ENCODE measurements at places on chromosomes 7 and 10. TPM values are rescaled to one million over a fixed set of nuclear protein-coding genes. Genes with fewer than 3 reads are reported as not detected.

SCART1 gene
- 0.20 TPM for total RNA-seq

GBX1 gene
- total RNA-seq = not detected

GRCh38 chr10:516764-517163 is 172.7 kb downstream of the DIP2C start:
- DNase-seq = no peak

GRCh38 chr10:124710266-124710881 is 33.8 kb downstream of the FAM53B start:
- no peak for DNase-seq

GRCh38 chr7:17674166-17674942 is 265.9 kb downstream of the SNX13 start:
- DNase-seq = peak; percentile 68

DNA sequence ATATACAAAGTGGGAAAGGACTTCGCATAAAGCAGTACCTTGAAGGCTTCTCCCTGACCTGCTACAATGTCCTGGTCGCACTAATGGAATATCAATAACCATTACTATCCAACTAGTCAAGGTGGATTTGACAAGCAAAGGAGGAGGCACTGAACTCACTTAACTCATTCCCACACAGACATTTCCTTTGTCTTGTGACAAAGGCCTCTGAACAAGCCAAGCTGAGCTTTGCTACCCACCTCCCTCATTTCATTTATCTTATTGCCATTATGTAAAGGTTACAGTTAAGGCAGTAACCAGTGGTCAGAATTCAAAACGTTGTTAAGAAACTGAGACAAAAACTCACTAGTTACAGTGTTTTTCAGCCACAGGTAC is 7.3 kb downstream of the ELMO1 start:
- no peak for DNase-seq

NKX2-3 gene
- 0.12 TPM for total RNA-seq

DNA sequence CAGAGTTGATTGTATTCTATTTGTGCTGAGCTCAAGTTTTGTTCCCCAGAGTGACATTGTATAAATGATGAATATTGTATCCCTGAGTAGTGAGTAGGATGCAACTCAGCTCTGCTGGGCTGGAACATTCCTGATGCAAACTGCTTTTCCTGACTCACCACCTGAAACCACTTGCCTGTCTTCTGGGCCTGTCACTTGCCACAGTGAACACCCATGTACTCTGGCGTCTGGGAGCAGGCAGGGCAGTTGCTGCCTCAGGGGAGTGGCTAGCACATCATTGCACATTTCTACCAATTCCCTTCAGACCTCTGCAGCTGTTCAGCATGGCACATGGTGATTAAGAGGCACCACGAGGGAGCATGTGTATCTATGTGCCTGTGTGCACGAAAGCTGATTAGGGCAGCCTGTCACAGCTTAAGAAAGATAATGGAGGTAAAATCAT is 157.3 kb downstream of the SND1 start:
- DNase-seq = peak; percentile 78

- DNase-seq = no peak
Measured at GRCh38 chr7:151437159-151437553, 2.8 kb downstream of the CRYGN start.

GRCh38 chr7:155323001-155323638 is 25.4 kb downstream of the INSIG1 start:
- no peak for DNase-seq

- DNase-seq = no peak
Measured at GRCh38 chr10:113425541-113425951, 127.3 kb upstream of the HABP2 start.

DNA sequence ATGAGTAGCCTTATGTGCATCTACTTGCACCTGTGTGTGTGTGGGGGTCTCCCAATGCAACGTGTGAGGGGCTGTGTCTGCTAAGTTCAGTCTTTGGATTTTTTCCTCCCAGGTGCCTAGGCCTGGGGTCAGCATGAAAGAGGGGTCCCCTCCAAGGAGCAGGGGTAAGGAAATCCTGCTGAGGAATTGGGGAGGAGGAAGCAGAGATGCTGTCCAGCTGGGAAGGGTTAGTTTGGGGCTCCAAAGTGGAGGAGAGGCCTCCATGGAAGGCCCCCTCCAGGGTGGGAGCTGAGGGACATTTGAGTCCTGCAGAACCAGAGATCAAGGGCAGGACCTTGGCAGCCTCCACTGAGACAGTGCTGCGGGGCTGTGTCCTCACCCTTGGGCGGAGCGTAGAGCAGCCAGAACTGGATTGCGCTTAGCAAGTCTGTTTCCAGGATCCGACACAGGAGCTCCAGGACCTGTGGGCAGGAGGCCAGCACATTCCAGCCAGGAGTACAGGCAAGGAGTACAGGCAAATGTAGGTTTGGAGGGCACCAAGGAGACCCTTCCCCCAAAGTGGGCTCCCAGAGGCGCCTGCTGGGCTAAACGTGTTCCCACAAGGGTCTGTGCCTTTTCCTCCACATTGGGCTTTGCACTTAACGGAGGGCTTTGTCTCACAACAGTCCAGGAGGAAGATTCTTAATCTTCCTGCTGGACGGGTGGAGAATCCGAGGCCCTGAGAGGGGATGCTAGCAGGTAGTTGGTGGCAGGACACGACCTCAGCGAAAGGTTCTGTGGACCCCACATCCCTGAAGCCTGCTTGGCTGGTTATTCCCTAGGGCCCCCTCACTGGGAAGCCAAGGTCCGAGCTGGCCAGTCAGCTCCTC is 10.1 kb downstream of the TBATA start:
- no peak for DNase-seq

- no peak for DNase-seq
Measured at GRCh38 chr7:27918503-27918902, 178.5 kb downstream of the TAX1BP1 start.

DNA sequence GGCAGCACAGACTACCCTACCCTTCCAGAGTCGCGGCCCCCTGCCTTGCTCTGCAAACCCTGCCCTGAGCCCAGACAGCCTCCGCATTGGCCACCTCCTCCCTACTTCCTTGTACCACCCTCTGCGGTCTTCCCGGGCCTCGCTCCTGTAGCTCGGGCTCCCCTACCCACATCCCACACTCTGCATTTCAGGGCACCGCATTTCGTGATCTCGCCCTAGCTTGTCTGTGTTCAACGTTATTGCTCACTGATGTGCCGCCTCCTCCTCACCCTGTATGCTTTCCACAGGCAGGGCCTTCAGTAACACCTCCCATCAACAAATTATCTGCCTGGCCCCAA is 6.6 kb downstream of the PDIA4 start:
- no peak for DNase-seq

GRCh38 chr7:85184599-85185423 is 2.0 kb downstream of the SEMA3D start:
- DNase-seq = peak; percentile 81

SPDYE16 gene
- 0.22 TPM for total RNA-seq

GRCh38 chr10:16909271-16909767 is 92.1 kb upstream of the RSU1 start:
- no peak for DNase-seq

DNA sequence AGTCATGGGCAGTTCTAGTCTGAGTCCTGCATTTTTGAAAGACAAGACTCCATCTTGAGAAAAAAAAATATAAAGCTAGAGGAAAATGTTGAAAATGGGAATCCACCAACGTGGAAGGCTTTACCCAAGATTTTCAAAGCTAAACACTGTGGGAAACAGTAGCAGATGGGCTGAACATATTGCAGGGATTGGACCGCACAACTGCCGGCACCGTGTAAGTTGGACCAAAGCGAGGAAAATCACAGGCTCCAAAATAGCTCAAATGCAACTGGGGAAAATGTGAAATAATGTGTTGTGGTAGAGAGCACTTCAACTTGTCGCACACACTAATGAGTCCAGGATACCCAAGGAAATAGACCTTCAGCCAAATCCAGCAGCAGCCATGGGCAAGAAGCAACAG is 26.4 kb upstream of the ADRB1 start:
- DNase-seq = no peak

GRCh38 chr7:100681491-100682227 is 8.1 kb downstream of the GNB2 start:
- no peak for DNase-seq

GRCh38 chr10:72334196-72334824 is 20.4 kb downstream of the DNAJB12 start:
- peak; percentile 59 for DNase-seq

GRCh38 chr7:106623853-106624252 is 37.1 kb downstream of the CCDC71L start:
- peak; percentile 96 for DNase-seq

DNA sequence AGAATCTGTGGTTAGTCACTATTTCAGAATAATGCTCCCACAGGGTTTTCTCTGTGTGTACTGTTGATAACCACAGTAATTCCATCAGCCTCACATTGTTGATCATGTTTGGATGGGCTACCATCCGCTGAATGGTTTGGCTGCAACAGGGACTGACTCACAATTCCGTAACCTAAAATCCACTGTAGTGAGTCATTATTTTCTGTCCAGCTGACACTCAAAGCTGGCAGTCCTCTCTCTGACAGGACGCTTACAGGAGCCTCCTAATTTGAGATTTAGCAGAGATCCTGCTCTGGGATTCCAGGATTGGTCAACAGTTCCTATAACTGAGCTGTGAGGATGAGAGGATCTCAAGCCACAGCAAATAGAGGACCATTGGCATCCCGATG is 32.7 kb downstream of the VWA2 start:
- peak; percentile 97 for DNase-seq

DNA sequence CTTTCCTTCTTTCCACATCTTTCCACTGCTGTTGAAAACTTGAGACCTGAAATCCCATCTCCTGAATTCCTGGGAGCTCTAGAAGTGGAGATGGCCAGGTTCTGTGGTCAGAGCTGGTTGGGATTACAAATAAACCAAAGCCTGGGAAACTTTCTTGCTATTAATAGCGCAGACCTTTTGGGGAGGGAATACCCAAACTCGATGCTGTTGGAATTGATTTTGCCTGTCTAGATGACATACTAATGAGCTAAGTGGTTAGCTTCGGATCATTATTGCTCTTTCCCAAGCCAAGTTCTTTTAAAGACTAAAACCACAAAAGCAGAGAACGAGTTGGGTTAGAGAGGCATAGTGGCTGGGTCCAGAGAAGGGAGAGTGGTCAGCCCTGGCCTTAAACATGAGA is 76.6 kb downstream of the TCF7L2 start:
- DNase-seq = peak; percentile 80

- DNase-seq = no peak
Measured at GRCh38 chr10:29329420-29329819, 40.5 kb downstream of the LYZL1 start.

GRCh38 chr7:15087771-15088170 is 185.2 kb upstream of the DGKB start:
- DNase-seq = peak; percentile 31

DNA sequence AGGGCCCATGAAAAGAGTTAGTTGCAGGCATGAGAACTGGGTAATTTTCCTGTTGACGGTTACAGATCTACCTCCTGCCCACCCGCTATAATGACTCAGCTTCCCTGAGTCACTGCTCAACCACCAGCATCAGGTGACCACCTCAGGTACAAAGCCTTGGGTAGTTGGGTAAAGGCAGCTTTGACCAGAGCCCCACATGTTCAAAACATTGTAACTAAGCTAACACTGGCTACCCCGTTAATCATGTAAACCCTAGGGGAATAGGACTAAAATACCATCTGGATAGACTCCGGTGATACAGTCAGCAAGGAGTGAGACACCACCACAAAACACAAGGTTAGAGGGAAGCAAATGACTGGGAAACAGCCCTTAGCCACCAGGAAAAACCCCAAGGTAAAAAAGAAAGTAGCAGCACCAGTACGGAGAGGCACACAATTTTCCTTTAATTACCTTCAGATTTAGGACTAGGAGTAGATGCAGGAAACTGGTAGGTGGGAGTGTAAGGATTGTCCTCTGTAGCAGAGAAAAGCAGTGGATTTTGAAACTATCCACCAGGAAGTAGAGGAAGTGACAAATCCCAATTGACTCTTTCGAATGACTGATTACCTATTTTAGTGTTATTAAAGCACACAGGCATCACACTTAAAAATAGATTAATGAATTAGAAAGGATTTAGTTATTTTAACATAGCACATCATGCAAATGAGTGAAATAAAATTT is 103.5 kb upstream of the PDLIM1 start:
- peak; percentile 92 for DNase-seq

RPEL1 gene
- total RNA-seq = 0.12 TPM

DNA sequence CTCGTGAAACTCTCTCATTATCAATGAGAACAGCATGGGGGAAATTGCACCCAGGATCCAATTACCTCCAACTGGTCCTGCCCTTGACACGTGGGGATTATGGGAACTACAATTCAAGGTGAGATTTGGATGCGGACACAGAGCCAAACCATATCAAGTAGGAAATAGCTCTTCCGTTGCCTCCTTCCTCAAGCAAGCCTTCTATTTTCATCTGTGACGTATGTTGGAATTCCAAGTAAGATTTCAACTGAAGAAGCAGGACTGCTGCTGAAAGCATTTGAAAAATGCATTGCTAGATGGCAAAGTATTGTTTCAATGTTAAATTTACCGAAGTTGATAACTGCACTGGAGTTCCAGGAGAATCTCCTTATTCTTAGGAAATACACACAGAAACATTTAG is 178.1 kb upstream of the GALNT17 start:
- DNase-seq = no peak

DNA sequence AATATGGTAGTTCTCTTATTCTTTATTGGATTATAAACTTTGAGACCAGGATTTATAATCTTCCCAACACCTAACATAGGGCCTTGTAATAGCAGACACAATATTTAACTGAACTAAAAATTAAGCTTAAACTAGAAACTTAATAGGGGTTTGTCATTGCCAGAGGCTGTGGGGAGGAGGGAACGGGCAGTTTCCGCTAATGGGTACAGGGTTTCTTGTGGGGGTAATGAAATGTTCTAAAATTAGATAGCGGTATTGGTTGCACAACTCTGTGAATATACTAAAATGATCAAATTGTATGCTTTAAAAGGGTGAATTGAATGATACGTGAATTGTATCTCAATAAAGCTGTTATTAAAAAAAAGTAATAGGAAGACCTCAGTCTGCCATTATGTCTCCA is 45.4 kb downstream of the NT5C2 start:
- no peak for DNase-seq

GRCh38 chr7:122423591-122423990 is 119.0 kb upstream of the FEZF1 start:
- DNase-seq = no peak

DNA sequence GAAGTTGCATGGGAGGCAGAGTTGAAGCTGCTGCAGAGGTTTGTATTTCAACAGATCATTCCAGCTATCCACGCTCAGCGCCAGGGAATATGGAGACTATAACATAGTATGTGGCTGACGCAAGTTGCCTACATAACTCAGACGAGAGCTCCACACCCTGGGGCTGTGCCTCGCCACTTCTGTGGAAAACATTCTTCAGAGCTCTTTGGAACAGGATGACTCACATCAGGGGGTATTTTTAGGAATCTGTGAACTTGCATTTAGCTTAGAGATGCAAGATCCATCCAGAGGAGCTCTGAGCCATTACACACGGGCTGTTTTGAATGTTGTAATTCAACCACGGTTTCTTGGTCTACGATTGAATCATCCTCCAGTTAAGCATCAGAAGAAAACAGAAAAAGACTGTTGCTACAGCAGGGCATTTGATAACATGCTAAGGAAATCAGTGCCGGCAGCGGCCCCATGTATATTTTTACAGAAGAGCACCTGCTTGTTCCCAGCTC is 481.5 kb upstream of the AKR1E2 start:
- peak; percentile 95 for DNase-seq
